Stimulated activated CD8-positive, alpha-beta memory T cell treated with anti-CD3 and anti-CD28 coated beads, Interleukin-7, amount 100 ng/mL, for 24 hours (primary cell): ENCODE measurements at places on chromosomes 2 and 18.

- DNase-seq: no peak
These were observed 11.1 kb upstream of the PROC start for GRCh38 chr2:127407091-127407490.

GRCh38 chr2:15844211-15844801 lies 96.0 kb upstream of the MYCN start:
- no peak for DNase-seq

GRCh38 chr2:188798159-188798558 lies 176.0 kb upstream of the COL3A1 start:
- no peak for DNase-seq

DNA sequence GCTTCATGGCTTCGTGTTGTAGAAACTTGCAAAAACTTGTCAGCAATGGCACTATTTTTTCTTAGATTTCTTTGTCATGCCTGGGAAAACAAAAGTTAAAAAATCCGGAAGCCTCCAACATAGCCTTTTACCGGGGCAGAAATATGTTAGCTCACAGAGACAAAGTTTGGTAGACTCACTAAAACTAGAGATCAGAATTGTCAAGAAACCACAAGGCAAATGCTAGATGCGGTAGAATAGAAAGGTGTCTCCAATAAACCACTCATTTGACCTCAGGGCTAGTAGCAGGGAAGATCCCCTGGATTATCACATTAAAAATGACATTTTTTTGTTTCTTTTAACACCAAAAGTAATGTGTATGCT lies 405 bp downstream of the CASP10 start:
- no peak for DNase-seq

- DNase-seq: no peak
These were observed 31.6 kb upstream of the FZD5 start for GRCh38 chr2:207801259-207801658.

- no peak for DNase-seq
These were observed 242.0 kb downstream of the CALCRL start for GRCh38 chr2:187206071-187206470.

DNA sequence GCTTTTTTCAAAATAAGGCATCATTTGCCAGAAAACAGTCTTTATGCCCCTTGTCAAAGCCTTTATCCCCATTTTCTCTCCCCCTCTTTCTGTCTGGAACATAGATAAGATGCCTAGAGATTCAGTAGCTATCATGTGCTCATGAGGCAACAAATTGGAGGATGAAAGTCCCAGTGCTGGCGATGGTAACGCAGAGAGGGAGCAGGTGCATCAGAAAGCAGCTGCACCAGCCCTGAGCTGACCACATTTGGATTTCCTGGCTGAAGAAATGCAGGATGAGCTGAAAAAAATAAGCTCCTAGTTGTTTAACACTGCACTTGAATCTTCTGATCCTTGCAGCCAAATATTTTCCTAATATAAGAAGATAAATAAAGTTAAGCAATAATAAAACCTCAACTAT lies 48.0 kb downstream of the LOXHD1 start:
- DNase-seq: no peak

DNA sequence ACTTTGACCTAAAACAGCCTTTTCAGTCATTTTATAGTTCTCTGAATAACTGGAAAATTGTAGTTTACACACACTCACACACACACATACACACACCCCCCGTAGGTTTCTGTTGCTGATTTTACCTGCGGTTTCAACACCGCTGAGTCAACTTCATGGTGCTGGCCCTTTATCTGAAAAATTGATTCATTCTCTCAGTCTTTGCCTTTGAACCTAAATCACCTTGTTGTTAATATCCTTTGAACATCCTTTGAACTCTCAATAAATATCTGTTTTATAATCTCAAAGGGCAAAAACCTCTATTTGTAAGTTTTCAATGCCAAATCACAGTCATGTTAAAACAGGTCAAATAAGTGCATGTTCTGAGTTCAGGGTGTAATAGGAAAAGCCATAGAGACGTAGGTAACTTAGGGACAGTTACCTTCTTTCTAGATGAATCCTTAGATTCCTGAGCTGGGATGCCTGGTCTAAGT lies 109.0 kb upstream of the BZW1 start:
- DNase-seq: no peak

- DNase-seq: no peak
These were observed 51.0 kb upstream of the B3GNT2 start for GRCh38 chr2:62144689-62145477.

DNA sequence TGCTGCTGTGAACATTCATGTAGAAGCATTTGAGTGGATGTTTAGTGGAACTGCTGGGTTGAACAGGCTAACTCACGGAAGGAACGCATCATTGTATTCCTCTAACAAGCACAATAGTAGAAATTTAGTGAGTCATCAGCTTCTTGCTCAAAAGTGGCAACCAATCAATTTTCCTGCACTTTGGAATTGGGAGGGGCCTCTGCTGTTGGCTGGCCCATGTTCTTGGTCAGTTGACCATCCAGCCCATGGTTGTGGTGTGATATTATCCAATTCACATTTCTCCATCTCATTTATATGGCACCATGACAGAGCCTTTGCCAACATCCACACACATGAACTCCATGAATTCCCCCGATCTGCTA lies 95.0 kb downstream of the TNFRSF11A start:
- DNase-seq: no peak

- no peak for DNase-seq
These were observed 73.4 kb downstream of the COL4A3 start for GRCh38 chr2:227237786-227238185.

- DNase-seq: peak; percentile 23
These were observed 128.7 kb downstream of the LYPD6B start for GRCh38 chr2:149167001-149167780.

- DNase-seq: no peak
These were observed 14.3 kb upstream of the ITPRID2 start for GRCh38 chr2:181877181-181877664.

DNA sequence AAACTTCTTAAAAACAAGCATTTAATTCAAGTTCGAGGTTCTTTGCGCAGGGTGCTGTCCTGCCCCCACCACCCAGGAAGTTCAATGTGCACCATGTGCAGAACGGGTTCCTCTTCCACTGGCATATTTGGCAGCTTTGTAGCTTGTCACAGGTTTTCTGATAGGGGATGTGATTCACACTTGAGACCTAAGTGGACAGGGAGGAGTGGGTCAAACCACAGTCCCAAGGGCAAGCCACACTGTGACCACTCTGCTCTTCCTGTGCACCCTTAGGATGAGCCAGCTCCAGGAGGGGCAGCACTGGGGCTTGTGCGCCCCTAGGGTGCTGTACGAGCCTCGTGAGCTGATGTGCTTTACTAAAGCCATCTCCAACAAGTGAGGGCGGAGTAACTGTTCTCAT lies 82.5 kb downstream of the TGFA start:
- DNase-seq: no peak

DNA sequence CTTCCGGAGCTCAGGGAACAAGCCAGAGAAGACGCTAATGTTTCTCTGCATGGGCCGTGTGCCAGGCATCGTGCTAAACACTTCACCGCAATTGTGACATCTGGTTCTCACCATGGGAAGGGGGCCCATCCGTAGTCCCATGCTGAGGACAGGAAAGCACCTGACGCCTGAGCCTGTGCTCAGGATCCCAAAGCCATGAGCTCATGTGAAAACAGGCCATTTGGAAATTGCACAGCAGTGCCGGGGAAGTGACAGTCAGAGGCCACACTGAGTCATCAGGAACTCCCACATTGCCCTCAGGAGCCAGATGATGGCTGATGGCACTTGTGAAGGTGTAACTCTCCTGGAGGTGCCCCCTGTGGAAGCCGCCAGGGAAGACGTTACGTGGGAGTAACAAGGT lies 141.0 kb downstream of the INHBB start:
- no peak for DNase-seq

- DNase-seq: no peak
These were observed 119.9 kb downstream of the RAPGEF4 start for GRCh38 chr2:172855588-172855987.

DNA sequence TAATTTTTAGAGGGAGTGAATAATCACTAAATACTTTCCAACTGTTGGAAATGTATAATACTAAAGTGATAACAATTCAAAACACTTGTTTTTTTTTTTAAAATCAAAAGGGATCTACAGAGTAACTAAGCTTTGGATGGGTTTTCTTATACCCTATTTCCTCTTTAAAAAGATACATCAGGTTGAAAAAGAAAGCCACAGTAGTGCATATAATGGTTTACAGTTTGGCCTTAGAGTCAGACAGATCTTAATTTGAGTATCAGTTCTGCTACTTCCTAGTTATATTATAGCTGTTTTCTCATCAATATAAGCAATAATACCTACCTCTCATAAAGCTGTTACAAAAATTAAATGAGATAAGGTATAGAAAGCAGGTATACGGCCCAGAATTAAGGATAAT lies 28.5 kb downstream of the PSME4 start:
- DNase-seq: no peak

DNA sequence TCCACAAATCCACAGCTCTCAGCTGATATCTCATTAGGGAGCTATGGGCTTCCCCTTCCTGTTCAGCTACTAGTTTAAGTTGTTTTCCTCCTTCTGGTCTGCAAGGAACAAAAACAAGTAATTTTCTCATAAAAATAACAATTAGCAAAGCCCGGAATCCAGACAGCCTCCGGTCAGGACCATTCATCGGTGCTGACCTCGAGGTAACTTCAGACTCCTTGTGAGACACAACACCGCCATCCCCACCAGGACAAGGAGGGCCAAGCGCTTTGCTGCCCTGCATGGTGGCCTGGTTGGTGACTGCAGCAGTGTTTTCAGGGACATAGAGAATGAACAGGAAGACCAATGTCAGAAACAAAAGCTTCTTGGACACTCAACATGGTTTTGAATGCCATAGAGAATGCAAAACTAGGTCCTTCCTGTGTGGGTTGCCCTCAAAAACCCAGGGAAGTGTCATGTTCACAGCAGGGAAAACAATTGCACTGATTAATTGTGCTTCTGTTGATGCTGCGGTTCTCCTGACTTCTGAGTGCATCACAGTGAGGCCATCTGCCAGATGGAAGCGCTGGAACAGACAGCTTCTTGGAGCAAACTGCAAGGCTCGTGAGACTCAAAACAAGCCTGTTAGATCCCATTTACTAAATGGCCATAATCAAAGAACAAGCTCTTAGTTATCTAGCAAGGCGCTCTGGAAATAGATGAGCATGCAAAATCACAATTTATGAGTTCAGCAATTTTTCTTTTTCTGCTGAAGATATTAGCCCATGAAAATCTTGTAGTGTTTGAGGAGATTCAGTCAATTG lies 77.1 kb downstream of the HS1BP3 start:
- DNase-seq: no peak

DNA sequence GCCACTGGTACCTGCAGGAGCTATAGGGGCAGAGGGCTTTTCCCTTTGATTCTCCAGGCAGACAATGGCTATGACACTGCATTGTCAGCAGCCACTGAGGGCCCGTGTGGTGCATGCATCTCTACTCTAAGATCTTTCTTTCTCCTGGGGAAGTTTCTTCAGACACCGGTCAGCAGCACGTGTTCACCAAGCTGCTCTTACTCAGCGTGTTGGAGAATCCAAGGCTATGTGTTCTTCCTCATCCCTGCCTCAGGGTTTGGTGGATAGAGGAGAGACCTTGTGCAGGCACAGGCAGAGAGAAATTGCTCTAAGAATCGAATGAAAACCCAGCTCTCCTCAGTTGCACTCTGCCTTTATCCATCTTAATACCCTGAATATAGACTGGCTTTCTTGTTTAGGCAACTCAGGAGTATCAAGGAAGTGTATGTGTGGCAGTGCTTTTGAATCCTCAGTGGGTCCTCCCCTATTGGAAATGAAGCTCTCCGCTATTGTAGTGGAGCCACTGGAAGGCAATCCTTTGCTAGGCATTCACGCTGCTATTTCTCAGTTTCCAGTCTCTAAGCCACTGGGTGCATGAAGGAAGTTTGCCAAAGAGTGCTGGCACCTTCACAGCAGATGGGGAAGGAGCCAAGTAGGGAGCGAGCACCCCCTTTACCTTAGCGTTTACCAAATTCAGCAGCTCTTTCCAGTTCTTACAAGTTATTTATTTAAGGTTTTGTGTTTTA lies 86.9 kb upstream of the EML6 start:
- DNase-seq: no peak

DNA sequence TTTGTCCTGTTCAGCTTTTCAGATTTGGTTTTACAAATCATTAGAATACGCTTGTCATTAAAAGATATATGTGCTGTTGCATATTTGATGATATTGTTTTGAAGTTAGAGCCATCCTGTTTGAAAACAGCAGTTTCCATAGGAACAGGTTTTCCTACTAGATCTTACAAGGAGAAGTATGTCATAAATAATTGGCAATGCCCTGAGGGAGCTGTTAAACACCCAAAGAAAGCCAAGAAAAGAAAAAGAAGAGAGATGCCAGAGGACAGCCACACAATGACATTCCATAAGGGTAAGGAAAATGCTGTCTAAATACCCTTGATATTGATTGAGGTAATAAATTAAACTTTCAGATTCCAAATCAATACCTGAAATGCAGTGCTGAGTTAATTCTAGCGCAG lies 392.2 kb upstream of the CRIM1 start:
- DNase-seq: no peak

DNA sequence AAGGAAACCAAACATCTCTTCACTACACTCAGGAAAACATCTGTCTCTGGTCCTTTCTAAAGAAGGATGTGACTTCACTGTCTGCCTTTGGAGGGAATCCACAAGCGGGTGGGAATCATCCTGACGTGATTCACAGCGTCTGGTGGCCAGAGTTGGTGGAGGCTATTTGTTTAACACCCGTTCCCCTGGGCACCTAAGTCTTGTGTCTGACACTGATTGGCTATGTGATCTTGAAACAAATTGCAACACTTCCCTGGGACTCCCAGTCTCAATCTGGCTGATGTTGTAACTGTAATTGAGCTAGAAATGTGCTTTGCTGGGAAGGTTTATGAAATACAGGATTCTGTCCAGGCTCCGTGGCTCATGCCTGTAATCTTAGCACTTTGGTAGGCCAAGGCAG lies 28.8 kb upstream of the SIX3 start:
- DNase-seq: no peak

DNA sequence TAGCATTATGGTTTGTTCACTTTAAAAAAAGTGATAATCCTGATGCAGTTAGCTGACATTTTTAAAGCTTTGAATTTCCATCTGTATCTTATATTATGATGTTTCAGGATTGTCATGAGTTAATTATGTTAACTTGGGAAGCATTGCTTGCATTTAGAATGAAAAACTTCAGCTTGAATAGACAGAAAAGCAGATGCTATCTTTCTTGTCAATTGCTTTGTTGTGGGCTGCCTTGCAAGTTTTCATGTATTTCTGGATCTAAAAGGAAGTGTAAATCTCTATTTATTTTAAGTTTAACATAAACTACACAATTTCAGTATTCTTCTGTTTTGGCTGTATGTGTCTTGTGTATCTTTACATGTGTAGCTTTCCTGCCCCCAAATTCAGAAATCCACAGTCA lies 479.5 kb downstream of the ARHGAP15 start:
- DNase-seq: no peak
